ENCODE measurements at places on chromosomes 12 and 14. TPM values are rescaled to one million over a fixed set of nuclear protein-coding genes. Genes with fewer than 3 reads are reported as not detected.

- DNase-seq, result no peak
Observed at GRCh38 chr12:64058541-64059265, 163.4 kb downstream of the KICS2 start.

DDN gene
- total RNA-seq, result 0.33 TPM

NRL gene
- 1.8 TPM for total RNA-seq

GRCh38 chr14:93163564-93163963 is 21.1 kb downstream of the MOAP1 start:
- DNase-seq, result no peak

DNA sequence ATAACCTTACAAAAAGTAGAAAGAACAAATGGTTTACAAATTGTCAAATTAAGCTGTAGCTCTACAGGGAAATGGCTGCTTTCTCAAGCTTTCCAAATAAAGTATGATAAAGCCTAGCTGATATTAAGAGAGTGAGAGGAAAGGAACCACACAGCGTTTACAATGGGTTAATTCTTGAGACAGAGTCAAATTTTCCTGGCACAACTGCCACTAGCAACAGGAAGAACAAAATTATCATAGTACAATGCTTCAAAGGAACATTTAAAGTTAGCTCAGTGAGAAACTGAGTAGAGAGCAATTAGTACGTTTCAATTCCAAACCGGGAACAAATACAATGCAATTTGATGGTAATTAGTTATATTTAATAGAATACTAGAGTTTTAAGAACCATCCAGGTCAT is 116.0 kb downstream of the PPP1R12A start:
- DNase-seq, result no peak

DNA sequence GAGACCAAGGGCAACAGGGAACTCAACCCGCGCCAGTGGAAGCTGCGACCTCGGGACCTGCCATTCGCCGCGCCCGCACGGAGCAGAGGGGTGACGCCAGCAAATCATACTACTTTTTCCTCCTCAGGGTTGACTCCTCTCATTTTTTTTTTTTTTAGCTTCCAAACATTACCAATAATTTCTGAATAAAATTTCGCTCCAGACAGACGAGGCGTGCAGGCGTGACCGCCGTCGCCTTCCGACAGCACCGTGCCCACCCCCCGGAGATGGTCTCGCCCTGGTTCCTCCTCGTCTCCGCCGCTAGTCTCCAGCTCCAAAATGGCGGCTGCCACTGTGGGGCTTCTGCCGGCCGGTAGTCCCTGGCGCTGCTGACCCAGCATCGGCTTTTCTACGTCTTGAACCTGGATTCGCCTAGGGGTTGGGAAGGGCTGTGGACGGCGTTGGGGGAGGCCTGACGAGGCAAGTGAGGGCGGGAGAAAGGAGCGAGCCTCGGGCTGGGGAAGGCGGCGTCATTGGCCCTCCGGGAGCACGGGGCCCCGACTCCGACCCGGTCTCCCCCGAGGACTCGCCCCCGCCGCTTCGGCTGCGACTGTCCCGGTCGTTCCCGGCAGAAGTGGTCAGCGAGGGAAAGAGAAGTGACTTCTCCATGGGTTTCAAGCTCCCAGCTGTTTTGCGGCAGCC is at the start of the genes CPSF2 and NDUFB1:
Gene CPSF2 (plus strand): TSS at position 300 of the 681 bp plus-strand sequence. CDS start 9,016 bp downstream, outside the sequence.
Gene NDUFB1 (minus strand): TSS at position 37 of the 681 bp plus-strand sequence. CDS start 4,069 bp downstream, outside the sequence.
- peak; percentile 92 for DNase-seq

DNA sequence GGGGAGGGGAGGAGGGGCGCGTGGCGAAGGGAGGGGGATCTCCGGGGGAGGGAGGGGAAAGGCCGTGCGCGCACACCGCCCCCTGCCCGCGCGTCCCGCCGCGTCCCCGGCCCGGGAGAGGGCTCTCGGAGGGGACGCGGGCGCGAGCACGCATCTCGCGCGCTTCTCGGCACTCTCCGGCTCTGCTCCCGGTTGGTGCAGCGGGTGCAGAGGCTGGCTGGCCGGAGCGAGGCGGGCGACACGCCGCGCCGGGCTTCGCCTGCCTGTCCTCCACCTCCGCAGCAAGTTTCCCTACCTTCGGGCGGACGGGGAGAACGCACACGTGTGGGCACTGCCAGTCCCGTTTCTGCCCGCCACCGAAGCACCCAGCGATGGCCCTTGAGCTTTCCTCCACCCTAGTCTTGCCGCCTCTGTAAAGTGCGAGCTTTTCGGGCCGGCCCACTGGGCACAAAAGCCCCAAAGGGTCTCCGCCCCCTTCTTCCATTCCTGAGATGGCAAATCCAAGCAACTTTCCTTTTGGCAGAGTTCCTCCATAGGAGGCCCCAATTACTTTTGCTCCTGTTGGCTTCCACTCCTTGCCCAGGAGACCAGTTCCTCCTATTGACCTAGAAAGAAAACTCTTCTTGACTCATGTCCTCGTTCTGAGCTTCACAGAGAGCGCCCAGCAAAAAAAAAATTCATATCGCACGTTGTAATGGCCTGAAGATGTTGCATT is 363 bp upstream of the CSAD start:
- DNase-seq, result peak; percentile 93

GRCh38 chr12:24719293-24719721 is 229.6 kb downstream of the BCAT1 start:
- no peak for DNase-seq

MIP gene
- not detected for total RNA-seq

KRT82 gene
- total RNA-seq, result not detected

GRCh38 chr14:105087963-105088811 is 23.0 kb upstream of the GPR132 start:
- peak; percentile 89 for DNase-seq

DNA sequence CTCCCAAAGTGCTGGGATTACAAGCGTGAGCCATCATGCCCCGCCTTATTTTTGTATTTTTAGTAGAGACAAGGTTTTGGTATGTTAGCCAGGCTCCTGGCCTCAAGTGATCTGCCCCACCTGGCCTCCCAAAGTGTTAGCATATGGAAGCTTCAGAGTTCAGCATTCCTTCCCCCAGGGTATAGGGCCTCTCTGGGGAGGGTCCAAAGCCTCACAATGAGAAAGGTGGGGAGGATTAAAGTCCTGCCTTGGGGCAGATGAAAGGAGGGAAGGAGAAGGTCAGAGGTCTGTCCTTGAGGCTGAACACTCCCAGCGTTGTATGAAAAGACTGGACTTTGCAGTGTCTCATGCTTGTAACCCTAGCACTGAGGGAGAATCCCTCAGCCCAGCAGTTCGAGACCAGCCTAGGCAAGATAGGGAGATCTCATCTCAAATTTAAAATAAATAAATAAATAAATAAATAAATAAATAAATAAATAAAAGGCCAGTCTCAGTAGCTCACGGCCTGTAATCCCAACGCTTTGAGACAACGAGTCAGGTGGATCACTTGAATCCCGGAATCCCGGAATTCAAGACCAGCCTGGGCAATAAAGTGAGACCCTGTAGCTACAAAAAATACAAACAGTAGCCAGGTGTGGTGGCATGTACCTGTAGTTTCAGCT is 22.0 kb upstream of the RCOR1 start:
- DNase-seq, result peak; percentile 63

OTOGL gene
- total RNA-seq, result 2.7 TPM

HSPA2 gene
- total RNA-seq, result 7.9 TPM

GRCh38 chr14:92254786-92255185 is 68.2 kb upstream of the SLC24A4 start:
- peak; percentile 74 for DNase-seq

- DNase-seq, result no peak
Observed at GRCh38 chr12:16586350-16587109, 19.4 kb downstream of the LMO3 start.

DNA sequence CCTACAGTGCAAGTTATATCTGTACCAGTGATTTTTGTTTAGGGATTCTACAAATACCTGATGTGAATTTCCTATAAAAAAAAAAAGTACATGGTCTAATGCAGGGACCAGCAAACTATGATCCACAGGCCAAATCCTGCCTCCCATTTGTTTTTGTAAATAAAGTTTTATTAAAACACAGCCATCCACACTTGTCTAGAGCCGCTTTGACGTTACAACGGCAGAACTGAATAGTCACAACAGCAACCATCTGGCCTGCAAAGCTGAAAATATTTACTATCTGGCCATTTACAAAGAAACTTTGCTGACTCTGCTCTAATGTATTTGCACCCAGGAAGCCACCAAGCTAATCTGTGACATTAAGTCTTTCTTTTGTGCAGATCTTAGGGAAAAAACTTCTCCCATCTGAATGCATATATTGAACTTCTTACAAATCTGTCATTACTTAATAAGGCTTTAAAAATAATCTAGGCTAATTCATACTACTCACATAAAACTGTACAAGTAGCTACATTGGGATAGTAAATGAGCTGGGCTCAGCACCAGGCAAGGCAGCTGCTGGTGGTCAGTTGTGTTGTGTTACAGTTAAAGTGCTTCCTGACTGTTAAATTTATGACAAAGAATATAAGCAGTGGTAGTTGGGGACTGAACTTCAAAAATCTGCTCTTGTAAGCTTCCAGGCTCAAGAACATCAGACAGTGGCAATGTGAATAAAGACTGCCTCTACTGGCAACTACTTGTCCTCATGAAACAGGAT is 303.3 kb downstream of the MED13L start:
- no peak for DNase-seq

DNA sequence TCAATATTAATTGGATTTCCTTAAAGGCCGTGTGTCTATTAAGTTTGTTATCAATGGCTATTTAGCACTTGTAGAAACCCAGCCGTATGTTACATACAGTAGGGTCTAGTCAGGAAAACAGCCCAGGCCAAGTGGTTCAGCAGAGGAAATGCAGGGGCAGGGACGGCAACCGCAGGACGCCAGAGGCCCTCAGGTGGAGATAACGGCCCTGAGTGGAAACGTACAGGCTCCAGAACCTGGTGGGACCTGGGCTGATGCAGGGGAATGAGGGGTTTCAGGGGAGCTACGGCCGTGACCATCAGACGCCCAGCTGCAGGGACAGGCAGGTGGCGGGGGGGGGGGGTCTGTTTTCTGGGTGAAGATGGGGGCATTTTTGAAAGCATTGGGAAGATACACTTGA is 3.7 kb upstream of the ANKLE2 start:
- DNase-seq, result no peak

GRCh38 chr12:109989380-109989779 is 6.8 kb downstream of the GIT2 start:
- no peak for DNase-seq

- DNase-seq, result no peak
Observed at GRCh38 chr12:123134826-123135225, 16.1 kb downstream of the PITPNM2 start.

GRCh38 chr12:67885375-67886169 is 103.7 kb upstream of the IFNG-AS1 start:
- DNase-seq, result no peak

- DNase-seq, result no peak
Observed at GRCh38 chr14:40394634-40395340, 962.6 kb upstream of the FBXO33 start.

GRCh38 chr14:76307786-76308780 is 67.9 kb upstream of the ESRRB start:
- peak; percentile 13 for DNase-seq

AICDA gene
- not detected for total RNA-seq

DNA sequence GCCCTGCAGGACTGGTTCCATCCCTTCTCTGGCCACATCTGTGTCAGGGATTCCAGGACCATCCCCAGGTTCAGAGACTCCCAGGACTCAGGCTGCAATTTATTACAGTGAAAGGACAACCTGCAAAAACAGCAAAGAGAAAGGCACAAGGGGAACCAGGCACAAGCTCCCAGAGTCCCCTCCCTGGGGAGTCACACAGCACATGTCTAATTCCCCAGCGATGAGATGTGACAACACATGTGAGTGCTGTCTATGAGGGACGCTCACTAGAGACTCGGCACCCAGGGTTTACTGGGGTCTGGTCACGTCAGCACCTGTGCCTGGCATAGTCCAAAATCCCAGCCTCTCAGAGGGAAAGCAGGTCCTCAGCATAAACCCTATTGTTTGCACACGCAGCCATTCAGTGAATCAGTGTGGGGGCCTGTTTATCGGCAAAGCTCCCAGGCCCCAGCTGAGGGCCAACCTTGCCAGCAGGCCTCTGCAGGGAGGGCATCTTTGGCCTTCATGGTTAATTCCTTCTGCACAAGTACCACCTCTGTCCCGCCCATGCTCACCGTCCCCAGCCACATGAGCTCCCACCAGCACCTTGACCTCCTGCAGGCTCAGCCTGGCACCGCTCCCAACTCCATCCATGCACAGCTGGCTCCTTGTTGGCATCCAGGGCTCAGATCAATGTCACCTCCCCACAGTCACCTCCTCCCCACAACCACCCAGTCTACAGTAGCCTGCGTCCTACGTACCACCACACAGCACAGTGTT is 198.9 kb upstream of the SFSWAP start:
- DNase-seq, result peak; percentile 47

- no peak for DNase-seq
Observed at GRCh38 chr14:97328743-97329142, 531.6 kb downstream of the VRK1 start.

DNA sequence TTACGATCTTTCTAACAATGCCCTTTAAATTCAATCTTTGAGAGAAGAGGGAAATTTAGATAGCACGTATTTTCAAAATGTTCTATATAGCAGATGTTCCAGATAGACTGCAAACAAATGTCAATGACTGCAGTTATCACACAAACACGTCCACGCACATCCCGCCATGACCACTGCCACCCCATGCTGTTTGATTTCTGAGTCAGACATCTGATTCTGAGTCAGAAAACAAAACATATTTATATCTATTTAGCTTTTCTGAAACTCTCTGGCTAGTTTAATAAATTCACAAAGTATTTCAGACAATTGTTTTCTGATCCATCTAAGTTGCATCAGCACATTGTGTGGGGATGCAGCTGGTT is 105.9 kb upstream of the BCAT1 start:
- no peak for DNase-seq

DNA sequence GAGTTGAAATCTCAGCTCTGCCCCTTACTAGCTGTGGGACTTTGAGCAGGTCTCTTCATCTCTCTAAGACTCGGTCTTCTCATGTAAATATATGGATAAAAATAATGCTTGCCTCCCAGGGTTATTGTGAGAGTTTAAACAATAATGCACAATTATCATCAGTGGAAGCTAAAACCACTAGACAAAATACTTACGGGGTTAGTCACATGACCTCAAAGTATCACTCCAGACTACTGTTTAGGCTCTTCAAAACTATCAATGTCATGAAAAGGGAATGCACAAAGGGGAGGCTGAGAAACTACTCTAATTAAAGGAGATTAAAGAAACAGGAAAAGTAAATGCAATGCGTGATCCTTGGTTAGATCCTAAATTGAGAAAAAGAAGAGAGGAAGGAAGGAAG is 24.5 kb upstream of the TSPAN11 start:
- DNase-seq, result no peak

DNA sequence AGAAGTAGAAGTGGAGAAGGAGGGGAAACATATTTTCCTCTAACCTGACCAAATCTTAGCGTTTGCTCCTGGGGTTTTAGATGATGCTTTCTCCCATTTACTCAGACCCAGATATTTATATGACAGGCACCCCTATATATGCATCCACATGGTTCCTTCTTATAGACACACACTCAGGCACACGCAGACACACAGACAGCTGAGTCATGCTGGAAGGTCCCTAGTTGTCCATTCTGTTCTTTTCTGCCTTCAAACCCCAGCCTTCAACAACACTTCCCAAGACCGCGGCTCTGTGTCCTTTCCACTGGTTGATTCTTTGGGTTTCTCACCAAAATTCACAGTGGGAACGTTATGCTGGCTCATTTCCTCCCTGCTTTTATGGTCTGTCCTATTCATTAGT is 52.1 kb downstream of the HSPB8 start:
- no peak for DNase-seq

Measured in endodermal cell (in vitro differentiated cells).